Left lung (tissue), 14 donors: ENCODE measurements at places on chromosomes 1 and 21. TPM values are rescaled to one million over a fixed set of nuclear protein-coding genes. Genes with fewer than 3 reads are reported as not detected.
A peak's percentile ranks its signal among the peaks of the same experiment; 100 is the strongest.

GRCh38 chr1:32619701-32620485, 30.5 kb downstream of the ZBTB8OS start:
- DNase-seq = no peak

PTPRU gene
- 19.5 TPM for polyA plus RNA-seq

DNA sequence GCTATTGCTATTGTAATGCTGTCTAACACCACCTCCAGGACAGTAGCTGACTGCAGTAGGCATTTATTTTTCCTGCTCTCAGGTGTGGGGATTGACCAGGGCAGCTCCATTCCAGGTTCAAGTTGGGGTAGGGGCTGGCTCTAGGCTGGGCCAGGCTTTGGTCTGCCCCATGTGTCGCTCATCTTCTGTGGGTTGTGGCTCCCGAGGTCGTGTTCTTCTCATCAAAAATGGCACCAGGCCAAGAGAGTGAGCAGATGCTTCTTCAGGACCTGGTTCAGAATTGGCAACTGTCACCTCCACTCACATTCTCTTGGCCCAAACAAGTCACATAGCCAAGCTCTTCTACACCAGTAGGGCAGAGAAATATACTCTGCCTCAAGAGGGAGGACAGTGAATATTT, 133.7 kb downstream of the PTPRU start:
- DNase-seq = no peak

DNA sequence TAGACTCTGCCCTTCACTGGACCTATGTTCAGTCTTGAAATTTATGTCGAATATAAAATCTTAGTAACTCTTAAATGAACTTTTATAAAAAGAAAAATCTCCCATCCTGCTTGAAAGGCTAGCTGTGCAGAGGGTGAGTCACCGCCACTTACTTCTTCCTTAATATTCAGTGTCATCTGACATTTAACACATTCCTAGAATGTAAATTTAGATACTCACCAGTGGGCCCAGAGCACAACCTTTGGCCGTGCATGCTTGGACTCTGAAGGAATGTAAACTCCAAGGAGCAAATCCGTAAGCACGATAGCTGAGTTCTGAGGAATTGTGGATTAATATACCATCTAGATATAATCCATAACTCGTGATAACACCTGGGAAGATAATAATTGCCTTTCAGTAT, 403.3 kb downstream of the KCTD3 start:
- no peak for DNase-seq

DNA sequence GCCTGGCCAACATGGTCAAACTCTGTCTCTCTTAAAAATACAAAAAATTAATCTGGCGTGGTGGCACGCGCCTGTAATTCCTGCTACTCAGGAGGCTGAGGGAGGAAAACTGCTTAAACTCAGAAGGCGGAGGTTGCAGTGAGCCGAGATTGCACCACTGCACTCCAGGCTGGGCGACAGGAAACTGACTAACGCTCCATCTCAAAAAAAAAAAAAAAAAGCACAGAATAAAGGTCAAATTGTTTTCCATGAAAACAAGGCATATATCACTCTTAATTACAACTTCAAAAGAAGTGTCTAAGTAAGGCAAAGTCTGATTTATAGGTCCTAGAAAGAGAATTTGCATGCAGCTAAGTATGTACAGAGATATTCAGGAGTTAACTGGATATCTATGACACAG, 25.6 kb downstream of the EYA3 start:
- DNase-seq = no peak

- DNase-seq = no peak
These were observed 115.1 kb downstream of the SLC16A1 start for GRCh38 chr1:112840631-112841624.

EVA1C gene
- polyA plus RNA-seq = 3.9 TPM

DNA sequence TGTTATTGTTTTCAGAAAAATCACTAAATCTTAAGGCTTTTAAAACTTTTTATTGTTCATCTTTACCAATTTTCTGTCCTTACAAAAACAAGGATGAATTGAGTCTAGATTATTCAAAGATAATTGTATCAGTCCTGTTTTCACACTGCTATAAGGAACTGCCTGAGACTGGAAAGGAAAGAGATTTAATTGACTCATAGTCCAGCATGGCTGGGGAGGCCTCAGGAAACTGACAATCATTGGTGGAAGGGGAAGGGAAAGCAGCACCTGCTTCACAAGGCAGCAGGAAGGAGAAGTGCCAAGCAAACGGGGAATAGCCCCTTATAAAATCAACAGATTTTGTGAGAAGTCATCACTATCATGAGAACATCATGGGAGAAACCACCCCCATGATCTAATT, 455.6 kb upstream of the ZP4 start:
- no peak for DNase-seq

C1orf94 gene
- polyA plus RNA-seq = not detected

DNA sequence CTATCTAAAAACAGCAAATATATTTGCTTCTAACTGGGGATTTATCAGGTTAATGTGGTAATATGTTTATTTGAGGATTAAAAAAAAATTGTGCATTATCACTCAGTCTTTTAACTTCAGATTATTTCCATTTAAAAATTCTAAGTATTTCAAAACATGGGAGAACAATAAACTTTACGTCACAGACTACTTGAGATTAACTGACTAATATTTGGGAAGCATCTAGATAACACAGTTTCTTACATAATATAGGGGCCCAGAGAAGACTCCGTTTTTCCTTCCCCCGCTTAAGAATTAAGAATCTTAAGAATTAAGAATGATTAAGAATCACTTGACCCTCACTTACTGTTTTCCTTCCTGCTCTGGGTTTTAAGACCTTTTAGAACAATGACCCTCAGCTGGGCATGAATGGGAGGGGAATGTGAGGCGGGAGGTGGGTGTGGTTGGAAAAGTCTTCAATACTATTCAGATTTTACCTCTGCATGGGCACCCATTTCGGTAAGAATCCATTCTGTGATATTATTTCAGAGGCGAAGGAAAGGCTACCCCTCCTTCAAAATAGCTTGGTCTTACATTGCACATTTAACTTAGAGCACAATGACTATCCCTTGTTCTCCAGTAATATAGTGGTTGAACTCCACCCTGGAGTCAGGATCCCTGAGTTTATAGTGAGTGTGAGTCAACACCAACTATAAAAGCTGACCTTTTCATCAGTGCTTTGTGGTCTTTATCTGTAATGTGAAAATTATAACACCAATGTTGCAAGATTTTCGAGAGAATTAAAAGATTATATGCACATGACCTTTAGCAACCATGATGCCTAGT, 821.3 kb downstream of the USP25 start:
- DNase-seq = no peak

TMCC2 gene
- polyA plus RNA-seq = 16.2 TPM

GRCh38 chr1:18938008-18938706, 18.3 kb downstream of the IFFO2 start:
- no peak for DNase-seq

DNA sequence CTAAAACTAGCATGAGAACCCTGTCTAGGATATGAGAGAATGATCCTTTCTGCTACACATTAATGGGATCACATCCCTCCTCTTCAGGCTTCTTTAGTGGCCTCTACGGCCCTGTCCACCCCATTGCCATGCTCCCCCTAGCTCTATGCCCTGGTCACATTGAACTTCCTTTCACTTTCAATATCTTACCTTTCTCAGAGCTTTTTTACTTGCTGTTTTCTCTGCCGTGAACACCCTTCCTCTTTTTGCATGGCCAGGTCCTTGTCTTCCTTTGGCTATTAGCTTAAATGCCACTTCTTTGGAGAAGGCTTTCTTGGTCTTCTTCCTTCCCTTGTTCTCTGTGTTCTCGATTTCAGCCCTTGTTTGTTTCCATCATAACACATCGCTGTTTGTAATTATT, 97.4 kb downstream of the GIPC2 start:
- DNase-seq = no peak

- no peak for DNase-seq
These were observed 8.5 kb downstream of the MEX3A start for GRCh38 chr1:156073740-156074139.

POU3F1 gene
- polyA plus RNA-seq = 0.13 TPM

- DNase-seq = no peak
These were observed 14.0 kb downstream of the NRIP1 start for GRCh38 chr21:15050568-15051377.

DNA sequence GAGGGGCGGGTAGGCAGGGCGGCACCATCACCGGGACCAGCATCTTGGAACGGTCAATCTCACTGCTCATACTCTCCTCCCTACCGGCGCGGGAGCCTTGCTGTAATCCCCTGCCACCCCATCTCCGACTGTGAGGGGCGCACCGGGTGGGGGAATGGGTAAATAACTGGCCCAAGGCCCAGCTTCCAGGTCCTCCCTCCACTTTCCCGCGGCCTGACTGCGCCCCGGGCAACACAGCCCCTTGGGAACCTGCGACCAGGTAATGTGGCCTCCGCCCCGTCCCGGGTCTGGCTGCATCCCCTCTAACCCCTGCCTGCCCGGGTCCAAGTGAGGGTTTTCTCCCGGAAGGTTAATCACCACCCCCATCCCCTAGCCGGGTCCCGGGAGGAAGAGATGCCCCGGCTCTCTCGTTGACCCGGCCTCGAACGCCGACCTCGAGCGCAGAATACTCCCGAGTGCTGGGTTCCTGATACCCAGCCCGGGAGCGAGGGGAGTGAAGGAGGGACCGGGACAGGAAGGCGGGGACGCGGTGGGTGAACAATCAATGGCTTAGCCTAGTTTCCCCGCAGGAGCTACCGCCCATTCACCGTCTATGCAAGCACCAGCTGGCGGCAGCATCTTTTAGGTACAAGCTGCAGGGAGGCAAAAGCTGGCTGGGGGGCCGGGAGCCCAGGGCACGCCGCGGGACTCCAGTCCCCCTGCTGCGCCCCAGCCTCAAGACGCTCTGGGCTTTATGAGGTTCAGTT, 5.9 kb upstream of the LHX9 start:
- peak; percentile 77 for DNase-seq

FCGR3B gene
- 0.27 TPM for polyA plus RNA-seq

GRCh38 chr1:44945967-44946366, 40.4 kb downstream of the EIF2B3 start:
- no peak for DNase-seq

ANGPTL1 gene
- 11.6 TPM for polyA plus RNA-seq

GRCh38 chr1:178999061-178999460, 26.6 kb upstream of the FAM20B start:
- DNase-seq = no peak

ATF6 gene
- polyA plus RNA-seq = 32.1 TPM

DNA sequence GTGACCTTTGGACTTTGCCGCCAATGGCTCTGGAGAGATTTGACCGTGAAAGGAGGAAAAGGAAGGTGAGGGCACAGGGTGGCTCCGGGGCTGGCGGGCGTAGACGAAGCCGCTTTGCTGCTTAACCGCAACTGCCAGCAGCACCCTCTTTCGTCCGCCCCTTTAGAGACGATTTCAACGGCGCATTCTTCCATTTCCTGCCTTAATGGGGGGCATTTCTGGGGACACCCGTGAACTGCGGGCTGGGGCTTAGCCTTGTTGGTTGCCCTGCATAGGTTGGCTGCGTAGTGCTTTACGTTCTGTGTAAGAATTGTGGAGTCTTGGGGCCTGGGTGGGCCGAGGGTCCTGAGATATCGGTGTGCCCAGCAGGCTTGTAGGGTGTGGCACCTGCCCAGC, 6.7 kb upstream of the NPHP4 start:
- peak; percentile 22 for DNase-seq

- no peak for DNase-seq
These were observed 351 bp downstream of the MIXL1 start for GRCh38 chr1:226223786-226224244.
